ENCODE measurements at places on chromosomes 5 and 9. TPM values are rescaled to one million over a fixed set of nuclear protein-coding genes. Genes with fewer than 3 reads are reported as not detected.
A peak's percentile ranks its signal among the peaks of the same experiment; 100 is the strongest.

DNA sequence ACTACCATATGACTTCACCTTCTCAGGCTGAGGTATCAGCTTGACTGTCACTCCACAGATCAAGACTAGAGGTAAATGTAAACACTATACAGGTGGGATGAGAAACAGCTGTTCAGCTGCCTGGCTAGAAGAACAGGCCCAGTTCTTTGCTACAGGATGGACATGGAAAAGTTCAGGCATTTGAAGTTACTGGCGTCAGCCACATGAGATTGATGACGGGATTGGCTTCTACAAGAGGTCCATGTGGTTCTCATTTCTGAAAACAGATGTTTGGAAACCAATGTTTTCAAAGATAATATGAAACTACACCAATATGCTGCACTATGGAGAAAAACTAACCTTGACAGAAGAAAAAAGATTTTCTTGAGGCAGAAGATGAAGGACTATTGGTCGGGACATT, 324.1 kb downstream of the CDH10 start:
- H3K4me3 ChIP-seq = no peak overlapping the region
- DNase-seq = no peak
- H3K27me3 ChIP-seq = no peaks in the 10 kb centered on the region
- H3K4me1 ChIP-seq = no peaks in the 10 kb centered on the region
- no peaks in the 10 kb centered on the region for H3K36me3 ChIP-seq

- no peaks in the 10 kb centered on the region for H3K36me3 ChIP-seq
- H3K4me1 ChIP-seq = no peaks in the 10 kb centered on the region
- no peak overlapping the region for H3K4me3 ChIP-seq
Observed at GRCh38 chr9:18688581-18689565, 214.9 kb downstream of the ADAMTSL1 start.

DNA sequence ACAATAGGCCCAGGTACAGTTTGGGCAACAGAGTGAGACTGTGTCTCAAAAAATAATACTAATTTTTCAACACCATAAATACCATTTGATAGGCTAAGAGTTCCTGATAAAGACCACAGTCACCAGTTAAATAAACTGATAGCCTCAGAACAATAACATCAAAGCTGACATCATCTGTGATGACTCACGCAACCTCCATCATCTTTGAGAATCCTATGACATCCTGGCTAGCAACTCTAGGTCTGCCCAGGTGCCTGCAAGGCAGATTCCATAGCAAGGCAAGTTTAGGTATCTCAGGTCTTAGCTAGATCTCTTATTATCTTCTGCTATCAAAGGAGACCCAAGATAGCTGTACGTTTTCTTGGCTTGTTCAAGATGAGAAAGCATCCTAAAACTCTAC, 30.5 kb upstream of the UBAP2 start:
- no peaks in the 10 kb centered on the region for H3K36me3 ChIP-seq
- no peaks in the 10 kb centered on the region for H3K4me1 ChIP-seq
- no peak for DNase-seq
- H3K4me3 ChIP-seq = no peak overlapping the region
- H3K27ac ChIP-seq = no peak overlapping the region
- no peaks in the 10 kb centered on the region for H3K27me3 ChIP-seq

C6 gene
- not detected for total RNA-seq

- no peaks in the 10 kb centered on the region for H3K27me3 ChIP-seq
- DNase-seq = no peak
- H3K36me3 ChIP-seq = no peaks in the 10 kb centered on the region
- no peak overlapping the region for H3K4me3 ChIP-seq
- H3K27ac ChIP-seq = no peak overlapping the region
- no peaks in the 10 kb centered on the region for H3K4me1 ChIP-seq
Observed at GRCh38 chr5:163893281-163893680, 387.9 kb downstream of the MAT2B start.

DNA sequence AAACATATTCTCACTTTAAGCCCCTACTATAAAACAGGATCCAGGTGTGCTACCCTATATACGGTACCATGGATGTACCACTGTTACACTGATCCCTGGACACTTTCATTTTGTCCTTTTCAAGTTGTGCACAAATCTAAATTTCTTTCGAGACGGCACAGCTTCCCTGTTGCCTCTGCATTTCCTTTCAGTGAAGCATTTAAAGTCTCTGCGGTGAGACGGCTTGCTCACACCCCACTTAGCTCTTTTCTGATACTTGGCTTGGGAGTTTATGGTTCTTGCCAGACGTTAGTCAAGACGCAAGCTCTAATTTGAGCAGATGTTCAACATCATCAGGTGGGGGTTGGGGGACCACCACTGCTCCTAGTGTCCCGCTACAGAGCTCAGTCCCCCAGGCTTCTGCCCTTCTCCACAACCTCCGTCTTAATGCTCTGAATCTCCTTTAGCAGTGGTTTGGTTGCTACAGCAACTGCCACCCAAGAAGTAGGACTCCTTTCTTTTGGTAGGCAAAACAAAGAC, 15.8 kb downstream of the F2RL2 start:
- H3K36me3 ChIP-seq = no peaks in the 10 kb centered on the region
- H3K27me3 ChIP-seq = no peaks in the 10 kb centered on the region
- peaks cover 16% of the 10 kb centered on the region for H3K4me1 ChIP-seq
- peak; percentile 66 for DNase-seq
- peak overlapping the region; percentile 3 for H3K4me3 ChIP-seq
- H3K27ac ChIP-seq = no peak overlapping the region

DNA sequence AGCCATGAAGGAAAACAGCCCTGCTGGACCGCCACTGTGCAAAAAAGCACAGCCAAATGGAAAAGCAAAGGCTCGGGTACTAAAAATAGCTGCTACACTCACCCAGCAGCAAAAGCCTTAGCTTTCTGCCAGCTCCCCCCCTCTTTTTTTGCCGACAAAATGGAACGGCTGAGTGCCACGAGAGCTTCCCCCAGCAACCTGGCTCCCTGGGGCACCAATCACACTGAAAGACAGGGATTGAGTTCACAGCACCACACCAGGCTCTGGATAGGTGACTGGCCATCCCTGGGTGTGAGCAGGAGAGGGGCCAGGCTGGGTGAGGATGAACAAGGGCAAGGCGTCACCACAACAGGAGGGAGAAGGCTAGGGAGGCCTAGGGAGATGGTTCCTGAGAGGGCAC, 66.7 kb downstream of the SIL1 start:
- H3K27me3 ChIP-seq = no peaks in the 10 kb centered on the region
- peaks cover 23% of the 10 kb centered on the region for H3K4me1 ChIP-seq

TSTD2 gene
- total RNA-seq = 31.5 TPM

SEMA4D gene
- 24.9 TPM for total RNA-seq

DNA sequence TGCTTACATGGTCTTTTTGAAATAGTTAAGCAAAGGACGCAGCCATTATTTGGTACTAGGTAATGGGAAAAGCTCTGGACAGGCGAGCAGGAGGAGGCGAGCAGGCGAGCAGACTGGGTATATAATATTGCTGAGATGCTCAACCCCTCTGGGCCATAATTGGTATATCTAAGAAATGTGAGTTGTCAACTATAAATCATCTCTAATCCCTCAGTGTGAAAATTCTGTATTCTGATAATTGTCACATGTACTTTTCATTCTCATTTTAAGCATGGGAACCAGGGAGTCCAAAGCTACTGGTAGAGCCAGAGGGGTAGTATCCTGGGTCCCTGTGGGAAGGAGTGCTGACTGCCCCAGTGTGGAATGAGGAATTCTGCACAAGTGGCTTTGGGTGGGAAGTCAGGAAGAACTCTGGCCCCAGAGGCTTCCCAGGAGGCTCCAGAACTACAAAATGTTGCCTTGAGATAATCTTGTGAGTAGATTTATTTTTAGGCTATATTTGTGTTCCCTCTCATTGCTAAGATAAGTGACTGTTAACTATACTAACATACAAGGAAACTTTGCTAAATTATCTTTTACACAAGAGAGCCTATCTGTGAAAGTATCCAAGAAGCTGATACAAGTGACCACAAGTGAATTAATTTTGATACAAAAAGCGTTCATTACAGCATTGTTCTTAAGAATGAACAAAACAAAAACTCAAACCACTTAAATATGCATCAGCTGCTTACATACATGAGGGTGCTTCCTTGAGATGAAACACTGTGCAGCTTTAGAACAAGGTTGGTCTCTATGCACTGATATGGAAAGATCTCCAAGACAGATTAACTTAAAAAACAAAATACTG, 70.5 kb upstream of the TNFAIP8 start:
- H3K36me3 ChIP-seq = no peaks in the 10 kb centered on the region
- H3K27me3 ChIP-seq = no peaks in the 10 kb centered on the region
- no peak overlapping the region for H3K4me3 ChIP-seq
- no peak overlapping the region for H3K27ac ChIP-seq
- DNase-seq = no peak

TMEM215 gene
- not detected for total RNA-seq

CNTNAP3B gene
- 16.0 TPM for total RNA-seq

ANGPTL2 gene
- 9.4 TPM for total RNA-seq

- DNase-seq = peak; percentile 63
- peaks cover 8% of the 10 kb centered on the region for H3K4me1 ChIP-seq
- H3K27me3 ChIP-seq = peaks cover 3% of the 10 kb centered on the region
- no peak overlapping the region for H3K27ac ChIP-seq
Observed at GRCh38 chr5:178069909-178070308, 43.4 kb upstream of the N4BP3 start.

DNA sequence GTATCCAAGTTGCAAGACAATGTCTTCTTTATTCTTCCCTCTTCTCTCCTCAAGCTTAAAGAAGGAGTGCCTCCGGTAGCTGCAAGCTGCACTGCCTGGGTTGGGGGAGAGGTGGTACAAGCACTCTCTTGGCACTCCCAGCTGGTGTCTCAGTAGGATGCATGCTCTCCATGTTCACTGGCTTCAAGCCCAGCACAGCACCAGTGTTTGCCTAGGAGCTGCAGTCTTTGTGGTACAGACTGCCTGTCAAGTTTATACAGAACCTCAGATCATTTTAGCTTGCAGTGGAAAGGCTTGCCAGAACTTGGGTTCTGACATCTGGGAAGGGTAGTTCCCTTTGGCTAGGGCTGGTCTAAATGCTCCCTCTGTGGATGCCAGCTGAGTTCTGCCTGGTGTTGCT, 505.6 kb downstream of the MAN2A1 start:
- no peak overlapping the region for H3K27ac ChIP-seq
- no peak for DNase-seq
- H3K27me3 ChIP-seq = no peaks in the 10 kb centered on the region
- no peaks in the 10 kb centered on the region for H3K4me1 ChIP-seq
- H3K4me3 ChIP-seq = no peak overlapping the region

DNA sequence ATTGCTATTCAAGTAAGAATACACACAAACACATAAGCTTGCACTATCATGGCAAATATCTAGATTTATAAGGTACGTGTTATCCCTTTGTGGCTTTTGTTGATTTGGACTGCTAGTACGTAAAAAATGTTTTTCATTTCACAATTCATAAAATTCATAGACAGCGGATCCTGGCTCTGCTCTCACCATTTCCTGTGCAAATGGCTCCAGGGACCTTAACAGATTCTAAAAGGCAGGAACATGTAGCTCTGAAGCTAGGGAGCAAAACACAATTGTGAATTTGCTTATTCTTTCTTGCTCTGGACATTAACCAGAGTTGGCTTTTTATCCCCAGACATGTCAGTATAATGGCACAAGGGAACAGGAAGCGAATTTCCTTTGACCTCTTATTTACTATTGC, 1019.9 kb upstream of the WWC1 start:
- H3K4me1 ChIP-seq = peaks cover 9% of the 10 kb centered on the region
- H3K27ac ChIP-seq = no peak overlapping the region
- no peaks in the 10 kb centered on the region for H3K36me3 ChIP-seq
- no peak for DNase-seq

- no peaks in the 10 kb centered on the region for H3K36me3 ChIP-seq
- H3K4me3 ChIP-seq = no peak overlapping the region
- peaks cover 9% of the 10 kb centered on the region for H3K4me1 ChIP-seq
- H3K27me3 ChIP-seq = no peaks in the 10 kb centered on the region
- peak; percentile 56 for DNase-seq
Observed at GRCh38 chr5:56175488-56175887, 57.6 kb downstream of the ANKRD55 start.

GRCh38 chr9:38255599-38255998, 136.9 kb upstream of the ALDH1B1 start:
- DNase-seq = no peak
- no peaks in the 10 kb centered on the region for H3K27me3 ChIP-seq
- no peaks in the 10 kb centered on the region for H3K36me3 ChIP-seq
- no peak overlapping the region for H3K4me3 ChIP-seq
- H3K4me1 ChIP-seq = peaks cover 16% of the 10 kb centered on the region

Measured in neural progenitor cell (in vitro differentiated cells).